ENCODE measurements at places on chromosomes 2 and 18.

DNA sequence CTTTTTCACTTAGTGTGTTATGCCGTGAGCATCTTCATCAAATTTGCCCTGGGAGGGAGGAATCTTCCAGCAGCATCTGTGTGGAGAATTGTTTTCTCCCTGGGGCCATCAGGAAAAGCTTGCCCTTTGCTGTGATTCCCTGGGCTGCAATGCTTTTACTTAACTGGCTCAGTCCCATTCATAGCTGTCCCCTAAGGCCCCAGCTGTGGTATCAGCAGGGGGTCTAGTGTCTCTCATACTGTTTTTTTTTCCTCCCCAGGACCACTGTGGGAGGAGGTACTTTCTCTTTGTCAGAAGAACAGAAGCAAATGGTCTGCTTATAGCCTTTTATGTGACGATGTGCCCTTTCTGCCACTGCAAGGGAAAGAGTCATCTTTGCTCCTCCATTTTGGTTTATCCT is 176.8 kb upstream of the CELF4 start:
- DNase-seq = no peak

- DNase-seq = no peak
These were observed 2.6 kb downstream of the STK25 start for GRCh38 chr2:241505781-241506201.

DNA sequence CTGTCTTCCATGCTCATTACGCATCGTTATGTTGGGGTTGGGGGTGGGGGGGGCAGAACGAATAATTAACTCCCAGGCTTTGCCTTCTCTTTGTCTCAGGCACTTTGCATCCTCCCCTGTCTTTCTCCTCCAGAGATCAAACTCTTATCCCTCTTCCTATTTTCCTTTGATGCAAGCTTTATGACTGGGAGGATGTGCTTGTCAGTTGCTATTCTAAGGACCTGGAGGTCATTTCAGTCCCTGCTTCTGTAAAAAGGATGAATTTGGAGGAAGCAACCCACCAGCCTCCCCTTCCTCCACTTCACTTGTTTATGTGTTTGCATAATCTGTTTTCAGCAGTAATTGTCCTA is 87.5 kb downstream of the ZCCHC2 start:
- DNase-seq = no peak

- no peak for DNase-seq
These were observed 392.0 kb downstream of the DSC3 start for GRCh38 chr18:30650499-30650898.

GRCh38 chr18:72086421-72086820 is 457.7 kb downstream of the CBLN2 start:
- DNase-seq = peak; percentile 34

DNA sequence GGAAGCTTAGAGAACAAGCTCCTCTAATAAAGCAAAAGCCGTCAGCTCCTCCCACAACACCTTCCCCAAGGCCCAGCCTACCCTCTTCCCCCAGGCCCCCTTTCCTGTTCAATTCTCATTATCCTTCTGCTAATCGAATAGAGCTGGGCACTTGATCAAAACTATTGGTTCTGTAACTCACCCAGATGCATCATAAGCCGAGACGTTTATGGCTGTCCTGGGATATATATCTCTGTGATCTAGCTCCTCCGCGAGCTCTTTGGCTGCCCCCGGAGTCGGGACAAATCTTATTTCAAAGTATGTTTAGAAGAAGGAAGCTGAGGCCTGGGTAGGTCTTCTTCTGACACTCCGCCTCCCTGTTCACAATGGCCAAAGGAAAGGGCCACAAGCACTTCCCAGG is 88.3 kb upstream of the KLHL29 start:
- no peak for DNase-seq

DNA sequence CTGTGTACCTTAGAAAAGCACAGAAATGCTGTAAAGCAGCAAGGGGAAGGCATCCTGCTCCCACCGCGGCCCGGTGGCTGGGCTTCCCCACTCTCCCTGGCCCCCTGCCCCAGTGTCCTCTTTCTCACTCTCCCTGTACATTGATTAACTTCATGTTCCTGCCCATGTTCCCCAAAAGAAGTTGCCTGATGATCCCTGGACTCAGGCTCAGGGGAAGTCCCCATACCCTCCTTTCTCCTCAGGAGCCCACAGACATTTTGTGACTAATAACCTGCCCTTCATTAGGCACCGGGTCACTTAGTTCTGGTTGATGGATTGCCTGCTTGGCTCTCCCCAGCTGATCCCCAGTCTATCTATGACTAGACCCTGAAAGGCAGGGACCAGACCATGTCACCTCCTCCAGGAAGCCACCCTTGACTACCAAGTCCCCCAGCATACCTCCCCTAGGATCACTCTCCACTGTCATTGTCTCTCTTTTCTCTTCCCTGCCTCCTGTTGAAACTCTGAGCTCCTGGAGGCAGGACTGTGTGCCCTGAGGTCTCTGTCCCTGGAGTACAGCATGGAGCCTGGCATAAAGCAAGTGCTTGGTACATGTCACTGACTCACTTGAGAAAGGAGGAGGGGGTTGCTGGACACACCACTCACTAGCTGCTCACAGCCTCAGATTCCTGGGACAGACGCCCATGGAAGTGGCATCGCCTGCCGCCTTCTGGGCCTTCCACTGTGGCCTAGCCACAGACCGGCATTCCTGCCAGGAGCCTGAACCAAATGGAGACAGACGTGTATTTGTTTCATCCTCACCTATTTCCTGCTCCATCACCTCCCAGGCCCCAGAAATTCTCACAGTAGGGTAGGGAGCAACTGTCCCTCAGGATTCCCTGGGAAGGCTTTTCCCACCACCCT is 13.5 kb downstream of the MALL start:
- DNase-seq = no peak

DNA sequence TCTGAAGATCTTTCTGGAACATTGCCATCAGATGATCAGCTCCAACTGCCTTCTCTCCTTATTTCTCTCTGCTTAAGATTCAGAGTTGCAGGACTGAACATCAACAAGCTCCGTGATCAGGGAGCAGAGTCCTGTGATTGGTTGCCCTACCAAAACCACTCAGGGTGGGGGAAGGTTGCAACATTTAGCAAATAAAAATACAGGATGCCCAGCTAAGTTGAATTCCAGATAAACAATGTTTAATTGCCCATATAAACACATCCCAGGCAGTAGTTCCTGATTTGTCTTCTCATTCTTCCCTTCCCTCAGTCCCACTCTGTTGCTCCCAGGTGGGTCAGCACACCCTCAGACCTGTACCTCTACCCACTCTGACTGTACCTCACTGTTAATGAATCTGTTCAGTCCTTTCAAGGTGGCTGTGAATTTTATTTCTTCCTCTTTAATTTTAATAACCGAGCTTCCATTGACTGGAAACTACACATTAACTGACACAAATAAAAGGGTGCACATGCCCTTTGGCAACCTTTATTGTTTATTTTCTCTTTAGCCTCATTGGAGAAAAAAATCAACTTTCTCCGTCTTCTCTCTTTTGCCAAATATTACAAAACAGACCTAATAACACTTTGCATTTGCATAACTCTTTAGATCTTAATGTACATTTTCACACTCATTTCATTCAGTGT is 167.1 kb upstream of the PKDCC start:
- DNase-seq = no peak

DNA sequence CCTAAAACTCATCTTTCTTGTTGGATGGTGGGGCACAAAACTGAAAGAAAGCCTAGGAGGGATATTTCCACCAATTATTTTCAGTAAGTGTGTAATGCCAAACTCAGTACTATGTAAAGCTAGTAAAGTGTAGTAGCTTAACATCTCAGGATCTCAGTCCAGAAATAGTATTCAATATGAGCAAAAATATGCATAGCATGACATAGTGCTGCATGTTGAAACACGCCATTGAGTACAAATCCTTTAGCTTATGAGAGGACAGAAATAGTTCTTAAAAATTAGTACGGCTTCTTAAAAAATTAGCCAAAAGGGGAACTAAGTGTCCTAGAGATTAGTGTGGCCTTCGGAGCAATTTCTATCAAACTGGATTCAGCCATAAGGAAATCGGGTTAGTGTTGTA is 21.7 kb upstream of the ATL2 start:
- DNase-seq = no peak

DNA sequence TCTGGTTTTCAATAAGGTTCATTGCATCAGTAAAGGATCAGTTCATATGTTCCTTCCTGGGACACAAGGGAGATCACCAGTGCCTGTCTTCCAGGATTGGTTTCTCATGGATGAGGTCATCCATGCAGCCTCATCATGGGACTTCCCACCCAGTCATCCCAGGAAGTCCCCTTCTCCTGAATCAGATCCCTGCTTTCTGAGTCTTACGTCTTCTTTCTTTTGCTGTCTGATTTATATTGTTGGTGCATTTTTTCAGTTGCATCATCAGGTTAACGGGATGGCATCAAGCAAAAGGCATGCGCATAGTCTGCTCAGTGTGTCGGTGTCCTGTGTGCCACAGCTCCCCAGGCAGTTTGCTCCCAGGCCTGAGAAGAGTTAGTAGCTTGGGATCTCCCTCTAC is 105.9 kb downstream of the SOX11 start:
- DNase-seq = no peak

- no peak for DNase-seq
These were observed 49.3 kb downstream of the SEMA4F start for GRCh38 chr2:74703373-74703772.

DNA sequence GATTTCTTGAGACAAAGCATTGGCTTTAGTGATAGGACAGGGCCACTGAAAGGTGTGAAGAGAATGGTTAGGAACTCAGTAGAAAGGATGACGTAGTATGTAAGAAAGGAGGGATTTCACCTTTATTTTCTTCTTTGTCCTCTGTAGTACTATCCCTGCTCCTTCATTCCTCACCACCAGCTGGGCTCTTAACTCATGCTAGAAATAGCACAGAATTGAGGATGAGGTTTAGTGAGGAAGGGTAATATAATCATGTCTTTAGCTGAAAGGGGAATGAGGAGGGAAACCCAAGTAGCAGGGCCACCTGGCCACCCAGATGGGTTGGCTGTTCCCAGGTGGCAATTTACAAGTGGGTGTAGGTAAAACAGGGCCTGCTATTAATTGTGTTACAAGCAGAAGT is 15.2 kb downstream of the ACVR2A start:
- no peak for DNase-seq

DNA sequence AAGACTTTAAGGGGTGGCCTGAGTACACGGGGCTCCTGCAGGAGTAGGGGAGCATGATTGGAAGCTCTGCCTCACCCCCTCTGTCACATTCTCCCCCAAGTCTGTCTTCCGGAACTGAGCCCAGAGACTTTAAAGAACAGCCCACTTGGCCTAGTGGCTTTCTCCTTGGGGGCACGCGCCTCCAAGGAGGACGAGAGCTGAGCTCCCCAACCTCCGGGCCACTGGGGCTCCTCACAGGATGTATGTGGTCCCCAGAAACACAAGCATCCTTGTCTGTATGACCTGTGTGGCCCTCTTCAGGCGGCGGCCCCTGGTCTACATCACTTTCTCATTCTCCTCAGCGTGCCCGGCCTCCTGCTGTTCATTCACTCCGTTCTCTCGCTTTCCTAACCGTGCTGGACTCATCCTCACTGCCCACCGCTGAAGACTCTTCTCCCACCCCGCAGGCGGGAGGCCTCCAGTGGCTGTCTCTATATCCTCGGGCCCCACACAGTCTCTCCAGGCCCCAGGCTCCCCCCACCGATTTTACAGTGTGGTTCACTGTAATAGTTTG is 23.7 kb downstream of the KCNF1 start:
- DNase-seq = no peak

GRCh38 chr2:195488567-195488966 is 168.5 kb upstream of the SLC39A10 start:
- DNase-seq = no peak

GRCh38 chr2:12343141-12343540 is 373.6 kb upstream of the TRIB2 start:
- no peak for DNase-seq

DNA sequence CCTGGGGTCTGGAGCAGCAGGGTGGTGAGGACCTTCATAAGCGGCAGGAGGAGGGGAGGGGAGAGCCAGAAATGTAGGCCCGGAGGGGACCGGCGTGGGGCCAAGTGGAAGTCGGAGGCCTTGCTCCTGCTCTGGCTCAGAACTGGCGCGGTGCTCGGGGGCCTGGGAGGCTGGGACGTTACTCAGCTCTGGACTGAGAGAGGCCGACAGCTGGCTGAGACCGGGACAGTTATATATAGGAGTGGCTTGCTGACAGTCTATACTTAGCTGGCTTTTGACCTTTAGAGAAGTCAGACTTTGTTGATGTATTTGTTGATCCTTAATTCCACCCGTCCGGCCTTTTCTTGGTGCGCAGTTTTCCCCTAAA is 15.7 kb downstream of the IGFBP5 start:
- DNase-seq = no peak

DNA sequence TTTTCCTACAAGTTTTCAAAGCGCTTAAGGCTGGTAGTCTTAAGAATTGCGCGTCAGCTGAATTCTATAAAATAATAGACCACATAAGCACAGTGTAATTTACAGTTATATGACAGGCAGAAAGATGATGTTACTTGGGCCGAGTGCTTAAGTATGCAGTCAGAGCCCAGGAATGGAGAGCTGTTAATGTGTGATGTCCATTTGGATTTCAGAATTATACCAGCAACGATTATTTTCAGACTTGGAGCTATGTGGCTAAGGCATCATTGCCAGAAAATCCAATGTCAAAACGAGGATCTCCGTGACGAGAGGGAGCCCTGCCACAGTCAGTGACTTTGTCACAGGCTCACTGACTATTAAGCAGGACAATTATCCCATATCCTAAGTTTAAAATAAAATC is 3.4 kb downstream of the KLF7 start:
- DNase-seq = no peak

DNA sequence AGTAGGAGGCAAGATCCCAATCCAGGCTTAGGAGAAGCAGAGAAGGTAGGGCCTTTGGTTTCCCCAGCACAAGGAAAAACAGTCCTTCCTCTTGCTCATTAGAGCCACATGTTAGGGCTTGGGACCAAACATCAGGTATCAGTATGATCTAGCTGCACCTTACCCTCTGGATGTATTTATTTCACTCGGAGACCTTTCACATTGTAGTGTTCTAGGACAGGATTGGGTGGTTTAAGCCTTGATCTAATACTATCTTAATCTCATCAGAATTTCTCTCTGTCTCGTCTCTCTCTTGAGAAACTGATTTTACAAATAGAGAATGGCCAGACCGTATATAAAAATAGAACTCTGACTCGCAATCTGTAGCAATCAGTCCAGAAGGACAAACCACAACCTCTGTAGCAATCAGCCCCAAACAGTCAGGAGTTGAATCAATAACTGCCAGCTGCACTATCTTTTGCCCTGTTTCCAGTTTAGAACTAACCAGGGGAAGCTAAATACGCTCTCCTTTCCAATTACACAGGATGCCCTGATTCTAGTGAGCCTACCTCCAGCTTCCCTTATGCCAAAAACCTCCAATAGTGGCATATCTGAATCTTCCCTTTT is 207.1 kb downstream of the TDRD15 start:
- DNase-seq = no peak

DNA sequence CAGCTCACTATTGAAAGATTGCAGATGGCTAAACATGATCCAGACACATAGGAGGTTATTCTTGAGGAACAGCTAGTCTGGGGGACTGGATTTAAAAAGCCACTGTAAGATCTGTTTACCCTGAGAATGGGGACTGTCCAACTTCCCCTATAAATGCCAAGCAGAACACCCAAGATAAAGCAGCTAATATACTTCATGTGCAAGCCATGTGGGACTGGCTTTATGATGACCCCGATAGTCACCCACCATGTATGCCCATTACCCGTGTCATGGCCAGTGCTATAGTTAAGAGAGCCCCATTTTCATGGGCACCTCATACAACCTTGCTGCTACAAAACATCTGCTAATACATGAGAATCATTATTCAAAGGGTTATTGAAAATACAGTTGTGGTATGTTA is 16.0 kb downstream of the YPEL5 start:
- DNase-seq = no peak
